CD4-positive, alpha-beta T cell treated with Interleukin-6 at 100 ng/mL for 8 hours (primary cell): ENCODE measurements at places on chromosomes 16 and 17.

GRCh38 chr16:3717235-3718018, at the start of gene TRAP1:
TSS of gene TRAP1 (minus strand) at chr16:3717524. CDS start at chr16:3717508, 16 bp downstream.
- peak; percentile 90 for DNase-seq

GRCh38 chr16:22373662-22374310, 633 bp downstream of the CDR2 start:
- peak; percentile 30 for DNase-seq

GRCh38 chr16:48576927-48577326, 33.1 kb downstream of the N4BP1 start:
- DNase-seq: peak; percentile 3

- DNase-seq: no peak
These were observed 503.5 kb downstream of the HS3ST4 start for GRCh38 chr16:26195225-26195624.

DNA sequence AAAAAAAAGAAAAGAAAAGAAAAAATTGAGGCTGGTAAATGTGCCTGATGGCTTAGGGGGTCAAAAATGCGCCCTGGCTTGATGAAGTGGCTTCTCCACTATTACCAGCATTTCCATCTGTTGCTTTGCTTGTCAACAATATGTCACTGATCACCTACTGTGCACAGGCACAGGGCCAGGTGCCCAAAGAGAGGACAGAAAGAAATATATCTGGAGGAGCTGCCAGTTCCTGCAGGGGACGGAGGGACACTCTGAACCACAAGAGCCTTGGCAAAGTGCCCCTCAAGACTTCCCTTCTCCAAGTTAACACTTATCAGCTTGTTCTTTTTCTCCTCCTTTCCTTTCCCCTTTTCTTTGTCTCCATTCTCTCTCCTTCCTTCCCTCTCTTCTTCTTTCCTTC, 34.7 kb downstream of the GINS3 start:
- DNase-seq: no peak

DNA sequence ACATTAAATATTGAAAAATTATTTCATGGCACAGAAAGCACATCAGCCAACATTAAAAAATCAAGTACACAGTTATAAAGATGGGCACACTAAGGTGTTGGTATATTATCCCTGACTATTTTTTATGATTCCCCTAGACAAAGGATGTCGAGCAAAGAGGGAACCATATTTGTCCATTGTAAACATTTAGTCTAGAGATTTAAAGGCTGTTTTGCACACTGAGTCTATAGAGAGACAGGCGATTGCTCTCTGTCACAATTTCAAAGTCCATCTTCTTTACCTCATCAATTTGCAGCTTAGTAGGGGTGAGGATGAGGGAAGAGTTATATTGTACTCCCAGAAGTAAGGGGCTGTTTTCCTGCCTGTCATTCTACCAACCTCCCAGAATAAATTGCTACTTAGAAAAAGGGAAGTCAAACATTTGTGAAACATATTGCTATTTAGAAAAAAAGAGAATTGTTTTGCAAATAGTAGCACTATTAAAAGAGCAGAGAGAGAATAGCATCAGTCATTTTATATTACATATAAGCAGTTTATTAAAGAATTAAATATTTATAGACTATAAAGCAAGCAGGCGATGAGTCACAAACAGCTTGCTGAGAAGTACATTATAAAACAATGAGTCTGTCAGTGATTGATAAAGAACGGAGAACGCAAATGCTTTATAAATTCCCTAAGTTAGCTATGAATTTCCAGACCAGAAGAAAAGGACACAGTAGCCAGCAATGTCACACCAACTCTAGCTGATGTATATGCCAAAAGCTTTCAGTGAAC, 270.6 kb upstream of the PMFBP1 start:
- DNase-seq: no peak
